ENCODE measurements at places on chromosomes 12 and 14.

- no peak for DNase-seq
These were observed 15.0 kb upstream of the TBX5 start for GRCh38 chr12:114420944-114421335.

- no peak for DNase-seq
These were observed 19.5 kb upstream of the HIGD1C start for GRCh38 chr12:50932787-50933280.

DNA sequence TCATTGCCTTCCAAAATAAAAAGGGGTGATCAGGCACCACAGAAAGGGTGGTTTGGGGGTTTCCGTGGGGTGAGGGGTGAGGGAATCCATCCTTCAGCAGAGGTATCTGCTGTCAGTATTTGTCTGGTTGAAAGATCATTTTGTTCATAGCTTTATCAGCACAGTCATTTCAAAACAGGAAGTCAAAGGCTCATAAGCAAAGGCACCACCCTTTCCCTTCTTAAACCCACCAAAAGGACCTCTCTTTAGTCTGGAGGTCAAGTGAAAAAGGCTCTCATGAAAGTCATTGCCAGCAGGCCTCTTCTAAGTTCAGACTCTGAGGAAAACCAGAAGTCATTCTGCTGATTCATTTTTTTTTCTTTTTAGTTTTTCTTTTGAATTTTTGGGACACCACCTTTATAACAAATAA is 6.2 kb downstream of the CHST11 start:
- DNase-seq = no peak

GRCh38 chr14:94381149-94382030 is 7.0 kb downstream of the SERPINA1 start:
- DNase-seq = no peak

DNA sequence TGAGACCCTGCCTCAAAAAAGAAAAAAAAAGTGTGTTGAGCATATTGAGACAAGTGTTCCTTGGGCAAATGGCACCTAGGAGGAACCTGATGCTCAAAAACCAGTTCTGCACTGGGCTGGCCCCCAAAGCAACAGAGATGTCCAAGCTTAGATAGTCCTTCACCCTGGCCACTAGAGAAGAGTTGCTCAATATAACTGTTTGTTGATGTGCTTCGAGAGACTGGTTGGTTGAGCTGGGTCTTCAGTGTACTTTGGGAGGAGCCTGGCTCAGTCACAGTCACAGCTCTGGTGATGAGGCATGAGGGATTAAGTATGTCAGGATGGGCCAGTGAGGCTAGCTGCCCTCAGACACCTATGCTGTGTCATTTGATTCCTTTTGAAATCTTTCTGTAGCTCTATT is 38.0 kb downstream of the SLC2A14 start:
- DNase-seq = no peak

DNA sequence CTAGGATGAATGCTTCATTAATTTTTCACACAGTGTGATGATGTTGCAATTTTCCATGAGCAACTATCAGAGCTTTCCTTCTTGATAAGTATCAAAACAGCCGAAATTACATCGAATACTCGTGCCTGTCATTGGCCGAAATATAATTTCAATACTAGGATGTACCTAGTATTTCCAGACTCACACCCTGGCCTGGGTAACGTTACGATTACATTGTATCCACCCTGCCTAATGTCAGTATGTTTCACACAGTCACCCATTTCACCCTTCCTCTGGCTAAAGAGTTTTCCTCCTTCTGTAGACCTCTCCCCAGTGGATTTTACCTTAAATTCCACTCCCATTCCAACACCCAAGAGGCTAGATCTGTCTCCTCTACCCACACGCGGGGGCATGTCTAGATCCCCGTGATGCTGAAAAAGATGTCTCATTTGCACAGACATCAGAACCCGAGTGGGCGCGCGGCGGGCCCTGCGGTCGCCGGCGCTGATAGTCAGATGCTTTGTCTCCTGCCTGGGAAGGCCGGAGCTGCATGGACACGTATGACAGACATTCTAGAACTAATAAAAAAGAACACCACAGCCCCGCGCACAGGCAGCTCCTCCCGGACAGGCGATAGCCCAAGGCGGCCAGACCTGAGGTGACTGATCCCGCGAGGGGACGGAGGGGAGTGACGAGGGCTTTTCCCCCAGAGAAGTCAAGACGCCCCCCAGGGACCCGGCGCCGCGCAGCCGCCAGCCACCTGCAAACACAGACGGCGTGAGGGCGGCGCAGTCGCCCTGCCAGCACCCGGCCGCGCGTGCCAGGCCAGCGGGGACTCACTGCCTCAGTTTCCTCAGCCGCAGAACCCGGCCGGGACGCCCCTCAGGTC is 723 bp downstream of the KIF21A start:
- DNase-seq = peak; percentile 81

DNA sequence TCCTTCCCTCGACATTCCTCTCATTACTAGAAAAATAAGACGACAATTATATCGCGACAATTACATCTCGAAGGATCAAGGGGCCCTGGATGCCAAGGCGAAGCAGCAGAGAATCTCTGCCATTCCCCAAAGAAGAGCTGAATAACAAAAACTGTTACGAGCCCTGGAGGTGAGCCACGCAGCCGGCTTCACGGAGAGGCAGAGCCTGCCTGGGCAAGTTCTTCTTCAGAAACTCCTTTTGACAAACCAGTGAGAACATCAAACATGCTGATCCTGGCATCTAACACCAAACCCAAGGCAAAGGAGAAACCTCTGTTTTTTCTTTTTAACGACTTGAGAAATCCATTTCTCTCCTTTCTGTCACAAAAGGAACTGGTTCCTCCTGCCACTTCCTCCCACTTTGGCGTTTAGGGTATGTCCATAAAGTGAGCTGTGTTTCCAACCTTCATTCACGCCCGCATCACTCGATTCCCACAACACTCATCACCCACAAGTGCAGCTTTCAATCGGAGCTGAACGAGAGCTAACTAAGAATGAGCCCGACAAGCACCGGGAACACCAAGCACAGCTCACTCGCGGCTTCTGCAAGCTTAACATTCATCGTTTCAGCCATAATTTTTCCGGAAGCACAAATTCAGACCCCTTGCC is 21.5 kb downstream of the CCDC88C start:
- DNase-seq = no peak

DNA sequence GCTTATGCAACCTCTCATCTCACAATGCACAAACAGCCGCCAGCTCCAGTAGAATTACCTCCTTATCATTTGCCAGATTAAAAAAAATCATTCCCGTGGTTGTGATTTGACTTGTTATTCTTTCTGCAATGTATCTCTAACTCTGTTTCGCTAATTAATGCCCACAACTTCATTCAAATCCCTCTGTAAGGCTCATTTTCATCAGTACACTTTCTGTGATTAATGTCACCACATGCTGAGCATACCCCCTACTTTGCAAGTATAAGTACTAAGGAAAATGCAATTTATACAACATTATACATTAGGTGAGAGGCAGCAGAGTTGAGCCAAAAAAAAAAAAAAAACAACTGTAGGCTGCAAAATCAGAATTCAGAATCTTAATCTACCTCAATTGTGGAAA is 166.0 kb downstream of the FSCB start:
- no peak for DNase-seq

- DNase-seq = no peak
These were observed 161.5 kb downstream of the DERA start for GRCh38 chr12:16072678-16073077.

DNA sequence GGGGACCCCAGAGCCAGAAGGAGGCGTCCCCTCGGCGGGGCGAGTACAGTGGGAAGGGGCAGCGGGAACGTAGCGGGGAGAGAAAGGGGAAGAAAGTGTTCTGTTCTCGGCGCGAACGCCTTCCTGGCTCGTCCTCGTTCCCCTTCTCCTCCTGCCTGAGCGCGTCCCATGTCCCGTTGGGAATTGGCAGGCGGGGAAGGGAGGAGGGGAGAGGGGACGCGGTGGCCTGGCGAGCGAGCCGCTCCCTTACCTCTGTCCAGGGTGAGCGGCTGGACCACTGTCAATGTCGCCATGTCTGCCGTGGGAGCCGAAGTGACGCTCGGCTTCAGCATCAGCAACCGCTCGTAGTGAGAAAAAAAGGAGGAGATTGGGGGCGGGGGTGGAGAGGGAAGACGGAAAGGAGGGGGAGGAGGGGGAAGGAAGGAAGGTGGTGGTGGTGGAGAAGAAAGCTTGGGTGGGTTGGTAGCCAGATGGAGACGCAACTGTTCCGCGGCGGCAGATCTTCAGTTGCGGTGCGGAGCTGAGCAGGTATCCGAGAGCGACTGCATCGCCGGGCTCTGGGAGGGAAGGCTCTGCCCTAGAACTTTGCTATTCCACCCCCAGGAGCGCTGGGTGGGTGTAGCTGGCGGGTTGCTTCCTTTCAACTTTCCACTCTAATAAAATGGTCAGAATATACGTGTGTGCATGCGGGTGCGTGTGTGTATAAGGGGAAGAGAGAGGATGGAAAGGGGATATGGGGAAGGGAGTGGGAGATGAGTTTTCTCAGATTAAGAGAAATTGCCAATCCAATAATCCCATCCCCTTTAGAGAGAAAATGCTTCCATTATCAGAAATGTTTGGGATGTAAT is at the start of gene LIN7A:
LIN7A (minus strand) TSS at position 544 of the 848 bp plus-strand sequence; CDS start at position 332, 212 bp downstream.
- peak; percentile 55 for DNase-seq

DNA sequence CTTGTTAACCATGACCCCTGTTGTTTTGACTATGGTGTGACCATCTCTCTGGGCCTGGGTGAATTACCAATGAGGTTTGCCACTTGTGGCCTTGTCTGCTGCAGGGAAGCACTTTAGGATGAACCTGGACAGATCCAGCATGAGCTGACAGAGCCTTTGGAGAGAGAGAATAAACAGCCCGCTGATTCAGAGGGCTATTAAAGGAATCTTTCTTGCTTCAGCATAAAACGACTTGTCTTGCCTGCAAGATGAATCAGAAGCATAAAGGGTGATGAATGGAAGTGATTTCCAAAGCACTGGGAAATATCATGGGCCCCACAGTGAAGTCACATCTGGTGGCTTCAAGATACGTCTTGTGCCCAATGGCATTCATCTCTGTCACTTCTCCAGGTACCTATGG is 69.0 kb upstream of the WSCD2 start:
- no peak for DNase-seq

- DNase-seq = no peak
These were observed 167.7 kb upstream of the PLXNC1 start for GRCh38 chr12:93980711-93981110.

DNA sequence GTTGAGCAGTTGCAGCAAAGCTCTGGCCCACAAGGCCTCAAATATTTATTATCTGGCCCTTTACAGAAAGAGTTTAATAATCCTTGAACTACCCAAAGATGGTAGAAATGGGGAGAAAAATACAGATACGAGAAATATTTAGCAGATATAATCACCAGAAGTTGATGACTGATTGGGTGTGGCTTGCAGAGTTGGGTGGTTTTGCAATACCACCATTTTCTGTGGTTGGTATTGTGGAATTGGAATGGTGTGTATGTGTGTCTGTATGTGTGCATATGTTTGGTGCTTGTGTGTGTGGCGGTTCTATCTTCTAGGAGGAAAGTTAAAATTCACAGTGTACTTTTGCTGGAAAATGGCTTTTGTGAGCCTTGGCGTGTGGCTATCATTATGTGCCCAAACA is 85.4 kb upstream of the MANSC4 start:
- DNase-seq = no peak

DNA sequence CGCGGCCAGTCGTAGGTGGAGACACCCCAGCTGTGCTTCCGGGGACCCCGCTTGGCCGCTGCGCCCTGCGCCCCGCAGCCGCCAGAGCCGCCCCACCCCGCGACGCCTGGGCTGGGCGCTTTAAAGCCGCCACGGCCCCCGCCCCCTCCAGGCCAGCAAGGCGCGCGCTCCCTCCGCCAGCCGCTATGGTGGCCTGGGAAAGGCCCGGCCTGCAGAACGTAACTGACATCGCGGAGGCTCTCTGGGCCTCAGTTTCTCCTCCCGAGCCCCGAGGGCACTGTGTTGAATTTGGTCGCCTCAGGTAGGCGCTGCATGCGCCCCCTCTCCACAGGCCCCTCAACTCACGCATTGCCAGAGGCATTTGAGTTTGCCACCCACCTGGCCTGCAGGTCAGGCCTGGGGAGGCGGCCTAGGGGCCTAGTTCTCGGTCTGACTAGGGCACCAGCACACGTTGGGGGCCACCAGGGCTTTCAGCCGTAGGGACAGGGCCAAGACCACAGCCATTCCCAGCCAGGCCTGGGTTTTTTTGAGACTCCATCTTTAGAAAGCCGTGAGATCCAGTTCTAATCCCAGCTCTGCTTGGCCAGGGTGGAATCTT is at the start of gene NGB:
NGB (minus strand) TSS at position 94 of the 598 bp plus-strand sequence. CDS start 269 bp downstream, outside the sequence.
- no peak for DNase-seq

GRCh38 chr14:75409316-75410205 is 18.3 kb upstream of the JDP2 start:
- DNase-seq = no peak

DNA sequence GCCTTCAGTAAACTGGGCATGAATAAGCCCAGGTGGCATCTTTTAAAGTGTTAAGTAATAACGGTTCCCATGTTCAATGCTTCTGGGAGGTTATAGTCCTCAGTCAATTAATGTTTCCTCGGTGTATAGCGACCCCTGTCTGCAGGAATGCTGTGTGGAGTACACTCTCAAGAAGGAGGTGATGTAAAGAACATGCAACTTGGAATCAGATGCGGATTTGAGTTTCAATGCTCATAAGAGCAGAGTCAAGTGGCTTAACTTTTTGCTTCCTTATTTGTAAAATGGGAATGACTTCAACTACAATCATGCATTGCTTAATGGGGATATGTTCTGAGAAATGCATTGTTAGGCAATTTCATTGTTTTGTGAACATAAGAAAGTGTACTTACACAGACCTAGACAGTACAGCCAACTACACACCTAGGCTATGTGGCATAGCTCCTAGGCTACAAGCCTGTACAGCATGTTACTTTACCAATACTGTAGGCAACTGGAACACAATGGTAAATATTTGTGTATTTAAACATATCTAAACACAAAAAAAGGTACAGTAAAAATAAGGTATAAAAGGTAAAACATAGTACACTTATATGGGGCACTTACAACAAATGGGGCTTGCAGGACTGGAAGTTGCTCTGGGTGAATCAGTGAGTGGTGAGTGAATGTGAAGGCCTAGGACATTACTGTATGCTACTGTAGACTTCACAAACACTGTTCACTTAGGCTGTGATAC is 6.7 kb upstream of the MRPS35 start:
- peak; percentile 38 for DNase-seq

- peak; percentile 45 for DNase-seq
These were observed 86.3 kb downstream of the VWF start for GRCh38 chr12:6038160-6038559.

DNA sequence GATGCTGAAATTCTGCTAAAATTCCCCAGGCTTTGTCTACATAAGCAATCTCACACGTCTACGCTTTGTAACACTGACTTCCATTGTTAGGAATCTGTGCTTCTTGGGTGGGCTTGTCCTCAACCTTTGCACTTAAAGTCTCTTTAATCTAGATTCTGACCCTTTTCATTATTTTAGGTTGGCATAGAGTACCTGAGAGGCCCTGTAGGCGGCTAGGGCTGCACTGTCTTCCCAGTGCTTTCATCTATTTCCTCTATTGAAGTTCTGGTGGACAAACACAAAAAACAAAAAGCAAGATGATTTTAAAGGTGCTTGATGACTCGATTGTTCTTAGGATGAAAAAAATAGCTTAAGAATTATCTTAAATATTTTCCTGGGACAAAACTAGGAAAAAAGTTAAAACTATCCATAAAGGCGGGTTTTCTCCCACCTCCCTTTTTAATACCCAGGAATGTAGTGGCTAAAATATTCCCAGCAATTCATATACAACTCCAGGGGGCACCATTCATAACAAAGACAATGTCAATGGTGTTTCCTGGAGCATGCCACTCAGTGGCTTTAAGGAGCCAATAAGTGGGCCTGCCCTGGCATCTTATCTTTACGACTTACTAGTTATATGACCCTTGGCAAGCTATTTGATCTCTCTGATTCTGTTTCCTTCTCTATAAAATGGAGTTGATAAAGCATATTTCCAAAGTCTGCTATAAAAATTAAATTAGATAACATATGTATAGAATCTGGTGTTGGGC is 197.5 kb downstream of the STXBP6 start:
- DNase-seq = no peak

Measured in NCI-H1930 (cell line).